ENCODE measurements at places on chromosomes 5 and 9.
A peak's percentile ranks its signal among the peaks of the same experiment; 100 is the strongest.

DNA sequence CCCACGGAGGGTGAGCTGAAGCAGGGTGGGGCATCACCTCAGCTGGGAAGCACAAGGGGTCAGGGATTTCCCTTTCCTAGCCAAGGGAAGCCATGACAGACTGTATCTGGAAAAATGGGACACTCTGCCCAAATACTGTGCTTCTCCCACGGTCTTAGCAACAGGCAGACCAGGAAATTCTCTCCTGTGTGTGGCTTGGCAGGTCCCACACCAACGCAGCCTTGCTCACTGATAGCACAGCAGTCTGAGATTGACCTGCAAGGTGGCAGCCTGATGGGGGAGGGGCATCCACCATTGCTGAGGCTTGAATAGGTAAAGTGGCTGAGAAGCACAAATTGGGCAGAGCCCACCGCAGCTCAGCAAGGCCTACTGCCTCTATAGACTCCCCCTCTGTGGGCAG is 23.2 kb downstream of the RAB3C start:
- DNase-seq: no peak

DNA sequence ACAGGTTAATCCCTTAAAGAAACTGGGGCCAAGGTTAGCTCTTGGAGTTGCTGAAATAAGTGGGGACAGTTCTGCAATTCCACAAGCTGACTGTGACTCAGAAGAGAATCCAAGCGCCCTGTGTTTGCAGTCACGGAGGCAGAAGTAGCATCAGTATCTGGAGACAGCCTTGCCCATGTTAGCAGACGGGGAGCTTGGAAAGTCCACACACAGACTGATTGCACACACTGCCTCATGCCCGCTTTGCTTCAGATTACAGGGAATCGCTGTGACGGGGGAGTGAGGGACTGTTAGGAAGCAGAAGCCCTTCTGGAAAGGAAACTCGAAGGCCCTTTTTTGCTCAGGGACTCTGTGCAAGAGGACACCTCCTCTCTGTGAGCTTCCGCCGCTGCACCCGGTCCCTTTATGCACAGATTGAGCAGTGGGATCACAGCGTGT is 30.9 kb upstream of the PPP1R26 start:
- DNase-seq: no peak

DNA sequence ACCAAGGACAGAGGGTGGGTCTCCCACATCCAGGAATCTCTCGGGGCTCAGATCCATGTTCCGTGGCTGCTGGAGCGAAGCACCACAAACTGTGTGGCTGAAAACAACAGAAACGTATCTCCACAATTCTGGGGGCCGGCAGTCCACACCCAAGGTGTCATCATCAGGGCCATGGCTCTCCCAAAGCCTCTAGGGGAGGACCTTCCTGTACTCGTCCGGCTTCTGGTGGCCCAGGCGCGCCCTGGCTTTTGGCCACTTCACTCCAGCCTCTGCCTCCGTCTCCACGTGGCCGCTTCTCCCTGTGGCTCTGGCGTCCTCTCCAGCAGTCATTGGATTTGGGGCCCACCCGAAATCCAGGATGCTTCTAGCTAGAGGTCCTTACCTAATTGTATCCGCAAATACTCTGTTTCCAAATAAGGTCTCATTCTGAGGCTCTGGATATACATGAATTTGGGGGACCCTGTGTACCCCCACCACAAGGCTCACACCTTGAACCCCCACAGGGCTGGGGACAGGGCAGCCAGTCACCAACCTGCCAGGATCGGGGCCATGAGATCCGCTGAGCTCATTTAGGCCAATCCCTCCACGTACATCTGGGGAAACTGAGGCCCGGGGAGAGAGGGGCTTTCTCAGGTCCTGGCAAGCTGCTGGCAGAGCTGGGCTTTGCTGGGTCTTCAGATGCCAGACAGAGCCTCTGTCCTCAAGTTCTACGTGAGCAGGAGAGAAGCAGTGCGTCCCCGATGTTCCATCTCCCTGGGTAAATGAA is 158.2 kb downstream of the OLFM1 start:
- no peak for DNase-seq

GRCh38 chr5:179261301-179262125 is 83.7 kb downstream of the ADAMTS2 start:
- no peak for DNase-seq

GRCh38 chr5:86880344-86880743 is 262.6 kb downstream of the COX7C start:
- no peak for DNase-seq

DNA sequence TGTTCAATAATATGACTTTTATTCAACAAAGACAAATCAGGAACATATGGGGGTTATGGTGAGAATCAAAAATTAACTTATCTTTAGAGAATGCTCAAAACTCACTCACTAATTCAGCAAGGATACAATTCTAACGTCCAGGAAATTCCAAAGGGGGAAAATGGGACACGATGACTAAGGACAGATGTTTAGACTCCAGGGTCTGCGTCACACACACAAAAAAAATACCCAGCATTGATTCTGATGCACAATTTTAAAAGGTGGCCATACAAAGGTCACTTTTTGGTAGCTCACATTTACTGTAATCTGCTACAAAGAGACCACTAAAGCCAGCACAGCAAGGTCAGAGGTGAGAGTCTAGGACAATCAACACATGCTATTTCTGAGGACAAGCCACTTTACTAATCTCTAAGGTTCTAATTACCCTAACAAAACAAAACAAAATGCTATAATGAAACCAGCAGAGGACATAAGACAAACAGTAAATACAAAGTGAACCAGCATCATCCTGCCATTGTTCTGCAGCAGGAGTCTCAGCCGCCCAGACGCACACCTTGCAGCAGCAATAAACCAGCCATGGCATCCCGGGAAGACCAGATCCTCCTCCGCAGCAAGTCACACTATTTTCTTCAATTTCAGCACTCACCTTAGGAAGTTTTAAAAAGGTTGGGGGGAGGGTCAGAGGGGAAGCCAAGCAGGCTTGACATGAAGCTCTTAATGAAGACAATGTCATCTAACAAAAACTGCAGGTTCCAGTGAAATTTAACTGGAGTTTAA is 57.8 kb downstream of the TTC39B start:
- DNase-seq: no peak

DNA sequence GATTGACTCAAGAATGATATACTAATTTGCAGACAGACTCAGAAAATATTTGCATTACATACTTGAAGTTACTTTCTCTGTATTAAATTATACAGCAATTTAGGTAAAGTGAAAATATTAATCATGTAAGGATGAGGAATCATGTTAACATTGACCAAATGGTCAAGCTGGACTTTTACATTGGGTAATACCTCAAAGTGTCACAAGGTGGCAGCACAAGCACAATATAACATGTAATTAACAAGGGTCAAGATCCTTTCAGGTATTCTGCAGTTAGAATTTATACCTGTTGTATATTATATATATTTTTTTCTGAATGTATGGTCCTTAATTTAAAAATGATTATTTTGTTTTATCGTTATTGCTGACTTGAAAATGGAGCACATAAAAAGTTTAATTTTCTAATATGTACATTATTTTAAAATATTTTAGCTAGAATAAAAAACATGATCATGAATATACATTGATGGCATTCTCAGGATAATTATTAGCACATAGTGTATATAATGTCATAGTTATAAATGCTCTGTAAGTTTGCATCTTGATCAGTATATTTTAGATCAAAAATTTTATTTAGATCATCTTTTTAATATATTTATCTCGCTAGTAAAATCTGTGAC is 8.6 kb downstream of the HAPLN1 start:
- no peak for DNase-seq

GRCh38 chr9:131905144-131905543 is 165.3 kb upstream of the RAPGEF1 start:
- no peak for DNase-seq

GRCh38 chr9:134338394-134339182 is 12.3 kb downstream of the RXRA start:
- no peak for DNase-seq

- no peak for DNase-seq
Measured at GRCh38 chr5:90344689-90345088, 64.9 kb downstream of the CETN3 start.

DNA sequence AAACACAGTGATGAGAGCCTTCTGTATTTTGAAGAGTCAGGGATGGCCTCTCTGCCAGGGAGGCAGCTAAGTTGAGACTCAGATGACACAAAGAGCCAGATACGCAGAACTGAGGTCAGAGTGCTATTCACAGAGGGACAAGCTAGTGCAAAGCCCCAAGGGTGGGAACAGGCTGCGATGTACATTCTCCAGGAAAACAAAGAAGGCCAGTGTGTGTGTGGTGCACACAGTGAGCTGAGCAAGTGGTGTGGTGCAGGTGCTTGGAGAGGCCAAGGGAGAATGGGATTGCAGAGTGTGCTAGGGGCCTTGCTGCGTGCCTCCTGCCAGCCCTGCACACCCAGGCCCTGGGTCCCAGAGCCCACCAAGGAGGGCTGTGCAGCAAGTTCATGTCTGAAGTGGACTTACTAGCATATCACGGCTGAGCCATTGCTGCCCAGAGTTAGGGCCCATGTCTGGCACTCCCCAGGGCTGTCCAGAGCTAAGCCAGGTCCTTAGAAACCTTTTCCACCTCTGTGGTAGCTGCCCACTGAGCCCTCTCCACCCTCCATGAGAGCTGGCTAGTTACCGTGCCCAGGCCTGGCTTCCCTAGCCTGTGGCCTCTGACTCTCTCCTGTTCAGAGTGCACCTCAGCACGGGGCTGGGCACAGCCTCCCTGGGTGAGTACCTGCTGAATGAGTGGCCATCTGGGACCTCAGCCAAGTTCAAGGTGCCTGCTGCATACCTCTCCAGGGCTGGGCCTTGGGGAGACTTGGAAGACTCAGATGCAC is 9.3 kb downstream of the SLC25A48 start:
- DNase-seq: no peak

GRCh38 chr5:54404568-54404967 is 50.9 kb upstream of the HSPB3 start:
- no peak for DNase-seq

- no peak for DNase-seq
Measured at GRCh38 chr5:155101697-155102096, 88.1 kb downstream of the KIF4B start.

- DNase-seq: no peak
Measured at GRCh38 chr5:1445689-1446601, 705 bp upstream of the SLC6A3 start.

DNA sequence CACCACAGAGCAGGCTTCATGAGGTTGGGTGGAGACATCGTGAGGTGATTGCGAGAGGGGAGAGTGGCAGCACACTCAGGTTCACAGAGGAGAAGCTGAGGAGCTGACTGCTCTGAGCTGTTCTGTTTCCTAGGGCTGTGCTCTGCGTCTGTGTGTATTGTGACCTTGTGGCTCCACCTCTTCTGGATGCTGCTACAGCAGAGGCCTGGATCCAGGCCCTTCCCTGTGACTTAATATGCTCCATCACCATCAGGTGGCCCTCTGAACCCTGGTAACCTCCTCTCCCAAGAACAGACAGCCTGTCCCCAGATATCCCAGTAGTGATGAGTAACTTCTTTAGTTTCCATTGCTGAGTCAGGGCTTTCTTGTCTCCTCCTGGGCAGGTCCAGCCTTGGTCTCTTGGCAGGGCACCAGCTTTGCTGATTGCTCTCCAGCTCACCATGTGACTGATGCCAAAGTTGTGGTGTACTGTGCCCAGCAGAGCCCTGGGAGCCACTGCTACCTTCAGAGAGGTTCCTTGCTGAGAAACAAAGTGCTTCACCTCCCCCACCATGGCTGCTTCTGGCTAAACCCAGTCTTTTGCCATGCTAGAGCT is 212.8 kb upstream of the CHD1 start:
- DNase-seq: no peak

- DNase-seq: peak; percentile 43
Measured at GRCh38 chr9:105973951-105974351, 279.6 kb downstream of the TMEM38B start.

DNA sequence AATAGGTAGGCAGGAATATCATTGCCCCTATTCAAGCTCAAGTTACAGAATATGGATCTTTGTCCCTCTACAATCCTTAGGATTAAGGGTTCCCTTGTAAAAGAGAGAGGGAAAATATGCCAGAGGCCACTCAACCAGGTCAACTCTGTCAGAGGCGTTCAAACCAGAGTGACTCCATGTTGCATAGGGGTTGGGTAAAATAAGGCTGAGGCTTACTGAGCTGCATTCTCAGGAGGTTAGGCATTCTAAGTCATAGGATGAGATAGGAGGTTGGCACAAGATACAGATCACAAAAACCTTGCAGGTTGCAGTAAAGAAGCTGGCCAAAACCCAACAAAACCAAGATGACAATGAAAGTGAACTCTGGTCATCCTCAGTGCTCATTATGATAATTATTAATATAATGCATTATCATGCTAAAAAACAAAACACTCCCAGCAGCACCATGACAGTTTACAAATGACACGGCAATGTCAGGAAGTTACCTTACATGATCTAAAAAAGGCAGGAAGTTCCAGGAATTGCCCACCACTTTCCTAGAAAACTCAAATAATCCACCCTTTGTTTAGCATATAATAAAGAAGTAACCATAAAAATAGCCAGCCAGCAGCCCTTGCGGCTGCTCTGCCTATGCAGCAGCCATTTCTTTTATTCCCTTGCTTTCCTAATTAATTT is 64.8 kb downstream of the ERP44 start:
- DNase-seq: no peak

- no peak for DNase-seq
Measured at GRCh38 chr5:179054036-179054785, 6.0 kb upstream of the ZNF354C start.

DNA sequence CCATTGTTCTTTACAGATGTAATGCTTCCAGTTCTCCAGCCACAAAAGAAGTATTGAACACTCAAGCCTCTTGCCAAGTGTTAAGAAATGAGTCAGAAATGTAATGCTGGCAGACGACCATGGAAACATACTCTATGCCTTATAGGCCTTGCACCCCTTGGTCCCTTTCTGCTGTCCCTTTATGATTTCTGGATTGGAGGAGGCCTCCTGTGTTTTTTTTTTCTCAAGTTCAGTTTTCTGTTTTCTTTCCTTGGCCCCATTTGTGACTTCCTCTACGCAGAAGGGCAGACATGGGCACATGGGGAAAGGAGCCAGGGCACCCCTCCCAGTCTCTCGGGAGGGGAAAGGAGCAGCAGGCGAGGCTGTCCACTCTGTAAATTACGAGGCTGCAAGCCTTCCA is 53.4 kb downstream of the SNX18 start:
- DNase-seq: no peak

DNA sequence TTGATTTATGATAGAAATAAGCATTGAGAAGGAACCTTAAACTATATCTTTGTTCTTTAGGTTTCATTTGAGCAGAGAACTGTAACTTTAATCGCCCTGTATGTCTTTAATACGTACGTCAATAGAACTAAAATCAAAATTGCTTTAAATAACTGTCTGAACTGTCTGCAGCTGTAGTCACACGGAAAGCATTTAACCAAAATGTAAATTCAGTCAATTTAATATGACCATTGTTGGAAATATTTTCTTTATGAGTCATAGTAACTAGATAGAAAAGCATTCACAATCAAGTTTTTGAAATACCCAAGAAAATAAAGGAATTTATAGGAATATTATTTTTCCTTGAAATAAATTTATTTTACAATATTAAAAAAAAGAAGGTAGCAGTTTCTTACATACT is 157.1 kb upstream of the CDH6 start:
- DNase-seq: no peak

GRCh38 chr5:133421394-133421793 is 190.9 kb downstream of the FSTL4 start:
- peak; percentile 60 for DNase-seq

GRCh38 chr9:35482071-35482470 is 7.8 kb upstream of the RUSC2 start:
- DNase-seq: no peak

Measured in T47D (cell line).